Activated T-helper 17 cell treated with anti-CD3 and anti-CD28 coated beads, Interleukin-2, amount 50 U/mL, for 72 hours (primary cell): ENCODE measurements at places on chromosomes 3 and 15. TPM values are rescaled to one million over a fixed set of nuclear protein-coding genes. Genes with fewer than 3 reads are reported as not detected.

GRCh38 chr3:195207056-195207455, 63.9 kb downstream of the XXYLT1 start:
- peaks cover 11% of the 10 kb centered on the region for H3K4me1 ChIP-seq
- H3K4me3 ChIP-seq: no peak overlapping the region
- H3K27ac ChIP-seq: no peak overlapping the region
- no peak for ATAC-seq

- ATAC-seq: peak; percentile 44
- H3K36me3 ChIP-seq: no peaks in the 10 kb centered on the region
- H3K4me3 ChIP-seq: peak overlapping the region; percentile 18
- H3K4me1 ChIP-seq: peaks cover 6% of the 10 kb centered on the region
- peak overlapping the region; percentile 73 for H3K27ac ChIP-seq
Observed at GRCh38 chr3:133881492-133881891, 14.2 kb downstream of the RAB6B start.

GRCh38 chr3:192825216-192825615, 92.4 kb downstream of the MB21D2 start:
- no peaks in the 10 kb centered on the region for H3K27me3 ChIP-seq
- no peak overlapping the region for H3K27ac ChIP-seq
- ATAC-seq: no peak

DNA sequence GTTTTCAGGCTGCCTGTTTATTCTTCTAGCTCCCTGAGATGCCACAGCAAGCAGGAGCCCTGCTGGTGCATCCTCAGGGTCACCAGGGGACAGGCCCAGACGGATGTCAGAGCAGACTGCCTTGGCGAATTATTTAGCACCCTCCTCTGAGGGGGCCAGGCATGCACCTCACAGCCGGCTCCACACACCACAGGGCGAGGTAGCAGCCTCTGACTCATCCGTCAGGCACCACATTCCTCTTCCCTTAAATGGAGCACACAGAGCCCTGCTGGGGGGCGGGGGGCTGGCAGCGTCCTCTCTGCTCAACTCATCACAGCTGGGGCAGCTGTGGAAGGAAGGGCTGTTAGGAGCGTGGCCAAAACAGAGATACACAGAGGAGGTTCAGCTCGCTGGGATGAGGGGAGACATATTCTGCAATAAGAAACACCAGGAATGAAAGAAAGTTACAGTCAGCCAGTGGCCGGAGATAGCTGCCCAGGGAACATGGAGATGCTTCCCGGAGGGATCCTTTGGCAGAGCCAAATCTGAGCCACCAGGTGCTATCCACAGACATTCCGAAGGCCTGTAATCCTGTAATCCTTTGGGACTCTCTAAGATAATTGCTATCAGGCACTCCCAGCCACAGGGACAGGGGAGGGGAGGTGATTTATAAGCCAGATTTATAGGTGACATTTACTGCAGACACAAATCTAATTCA, 13.9 kb upstream of the PRICKLE2 start:
- no peak for ATAC-seq
- no peaks in the 10 kb centered on the region for H3K36me3 ChIP-seq
- no peak overlapping the region for H3K27ac ChIP-seq
- H3K4me3 ChIP-seq: no peak overlapping the region
- H3K4me1 ChIP-seq: no peaks in the 10 kb centered on the region

- H3K36me3 ChIP-seq: no peaks in the 10 kb centered on the region
- H3K27ac ChIP-seq: no peak overlapping the region
- no peaks in the 10 kb centered on the region for H3K4me1 ChIP-seq
- no peaks in the 10 kb centered on the region for H3K27me3 ChIP-seq
- ATAC-seq: no peak
Observed at GRCh38 chr3:177213801-177214535, 16.7 kb upstream of the TBL1XR1 start.

The TRH gene
- not detected for total RNA-seq

The STARD9 gene
- 9.5 TPM for total RNA-seq

DNA sequence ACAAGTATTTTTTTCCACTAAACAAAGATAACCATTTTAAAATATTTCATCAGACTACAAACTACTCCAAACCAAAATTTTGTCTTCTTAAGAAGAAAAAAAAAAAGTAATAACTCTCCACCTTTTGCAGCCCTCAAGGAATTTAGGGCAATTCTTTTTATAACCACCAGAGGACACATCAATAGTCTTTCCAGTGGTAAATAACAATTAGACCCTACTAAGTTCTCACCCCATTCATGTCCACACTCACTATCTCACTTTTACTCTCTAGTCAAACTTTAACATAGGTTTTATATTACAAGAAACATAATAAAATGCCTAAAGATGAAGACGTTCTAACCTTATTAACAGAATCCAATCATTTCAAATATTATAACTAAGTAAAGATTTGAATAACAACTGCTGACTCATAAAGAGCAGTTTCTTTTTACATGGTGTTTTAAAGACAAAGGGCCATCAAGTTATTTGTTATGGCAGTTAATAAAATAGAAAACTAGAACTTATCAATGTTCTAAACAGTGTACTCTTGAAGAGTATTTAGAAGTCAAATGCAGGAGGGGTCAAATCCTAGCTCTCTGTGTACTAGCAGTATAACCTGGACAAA, 33.0 kb downstream of the CCDC39 start:
- H3K36me3 ChIP-seq: no peaks in the 10 kb centered on the region
- no peak overlapping the region for H3K27ac ChIP-seq
- no peak overlapping the region for H3K4me3 ChIP-seq
- no peak for ATAC-seq
- no peaks in the 10 kb centered on the region for H3K4me1 ChIP-seq

The NT5DC2 gene
- total RNA-seq: 23.3 TPM

The TF gene
- 1.9 TPM for total RNA-seq

- H3K4me1 ChIP-seq: no peaks in the 10 kb centered on the region
- no peaks in the 10 kb centered on the region for H3K27me3 ChIP-seq
- H3K4me3 ChIP-seq: no peak overlapping the region
- ATAC-seq: no peak
- H3K27ac ChIP-seq: no peak overlapping the region
Observed at GRCh38 chr3:115986555-115987207, 363.4 kb downstream of the GAP43 start.

The RHOV gene
- 0.24 TPM for total RNA-seq

- peaks cover 3% of the 10 kb centered on the region for H3K27me3 ChIP-seq
- H3K27ac ChIP-seq: no peak overlapping the region
- no peak overlapping the region for H3K4me3 ChIP-seq
Observed at GRCh38 chr3:38960953-38961622, 90.7 kb downstream of the SCN11A start.

GRCh38 chr3:143433787-143434378, 314.3 kb downstream of the CHST2 start:
- no peak overlapping the region for H3K4me3 ChIP-seq
- H3K27ac ChIP-seq: no peak overlapping the region
- no peak for ATAC-seq
- H3K27me3 ChIP-seq: no peaks in the 10 kb centered on the region
- H3K36me3 ChIP-seq: no peaks in the 10 kb centered on the region

GRCh38 chr3:149832086-149832485, 19.1 kb downstream of the RNF13 start:
- no peaks in the 10 kb centered on the region for H3K4me1 ChIP-seq
- H3K27ac ChIP-seq: no peak overlapping the region
- H3K36me3 ChIP-seq: peaks cover 21% of the 10 kb centered on the region
- ATAC-seq: no peak
- H3K4me3 ChIP-seq: no peak overlapping the region

The DISP2 gene
- total RNA-seq: 1.6 TPM

DNA sequence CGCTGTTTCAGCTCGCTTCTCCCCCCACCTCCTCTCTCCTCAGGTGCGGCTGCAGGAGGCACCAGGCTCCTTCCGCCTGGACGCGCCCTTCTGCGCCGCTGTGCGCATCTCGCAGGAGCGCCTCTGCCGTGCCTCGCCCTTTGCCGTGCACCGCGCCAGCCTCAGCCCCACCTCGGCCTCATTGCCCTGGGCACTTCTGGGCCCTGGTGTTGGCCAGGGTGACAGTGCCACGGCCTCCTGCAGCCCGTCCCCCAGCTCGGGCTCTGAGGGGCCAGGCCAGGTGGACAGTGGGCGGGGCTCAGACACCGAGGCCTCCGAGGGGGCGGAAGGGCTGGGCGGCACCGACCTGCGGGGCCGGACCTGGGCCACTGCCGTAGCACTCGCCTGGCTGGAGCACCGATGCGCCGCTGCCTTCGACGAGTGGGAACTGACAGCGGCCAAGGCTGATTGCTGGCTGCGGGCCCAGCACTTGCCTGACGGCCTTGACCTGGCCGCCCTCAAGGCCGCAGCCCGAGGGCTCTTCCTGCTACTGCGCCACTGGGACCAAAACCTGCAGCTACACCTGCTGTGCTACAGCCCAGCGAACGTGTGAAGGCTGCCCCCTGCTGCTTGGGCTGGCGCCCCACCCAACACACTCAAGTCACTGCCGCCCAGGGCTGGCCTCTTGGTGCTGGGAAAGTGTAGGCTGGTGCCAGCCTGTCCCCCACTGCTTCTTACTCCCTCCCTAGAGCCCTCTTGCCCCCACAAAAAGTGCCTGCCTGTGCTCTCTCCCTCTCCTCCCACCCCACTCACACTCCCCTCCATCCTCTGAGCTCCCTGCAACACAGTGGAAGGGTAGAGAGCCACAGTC, 7.1 kb downstream of the ALG3 start:
- no peak for ATAC-seq
- no peak overlapping the region for H3K4me3 ChIP-seq
- peaks cover 43% of the 10 kb centered on the region for H3K36me3 ChIP-seq
- no peak overlapping the region for H3K27ac ChIP-seq

The GALNT15 gene
- not detected for total RNA-seq

The DNASE1L3 gene
- total RNA-seq: not detected

The ZNF502 gene
- total RNA-seq: 1.5 TPM

DNA sequence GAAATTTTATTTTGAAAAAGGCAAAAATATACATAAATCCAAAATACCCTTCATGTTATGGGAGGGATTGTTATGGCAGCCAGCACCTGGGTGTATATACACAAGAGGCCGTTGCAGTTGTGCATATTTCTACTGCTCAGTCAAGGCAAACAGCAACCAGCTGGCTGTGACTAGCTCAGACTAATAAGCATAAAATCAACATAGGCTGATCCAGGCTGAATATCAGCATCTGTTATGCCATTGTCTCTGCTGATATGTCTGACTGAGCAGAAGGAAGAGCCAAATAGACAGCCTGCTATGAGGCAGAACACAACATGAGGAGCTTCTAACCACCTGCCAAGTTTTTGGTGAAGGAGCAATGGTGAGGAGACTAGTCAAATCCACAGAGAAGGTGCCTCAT, 457.5 kb upstream of the ALCAM start:
- no peaks in the 10 kb centered on the region for H3K4me1 ChIP-seq
- H3K36me3 ChIP-seq: no peaks in the 10 kb centered on the region
- H3K4me3 ChIP-seq: no peak overlapping the region
- ATAC-seq: no peak

DNA sequence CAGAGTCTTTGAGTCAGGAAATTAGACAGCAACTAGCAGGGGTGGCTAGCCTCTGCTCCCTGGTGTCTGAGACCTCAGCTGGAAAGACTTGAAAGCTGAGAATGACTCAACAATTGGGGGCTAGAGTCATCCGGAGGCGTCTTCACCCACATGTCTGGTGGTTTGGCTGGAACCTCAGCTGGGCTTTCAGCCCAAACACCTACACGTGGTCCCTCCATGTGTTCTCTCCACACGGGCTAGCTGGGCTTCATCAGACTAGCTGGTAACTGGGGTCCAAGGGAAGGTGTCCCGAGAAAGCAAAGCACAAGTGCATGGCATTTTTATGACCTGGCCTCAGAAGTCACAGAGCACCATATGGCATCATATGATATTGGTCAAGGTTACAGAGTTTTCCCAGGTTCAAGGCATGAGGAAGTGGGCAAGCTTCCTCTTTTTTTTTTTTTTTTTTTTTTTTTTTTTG, 19.9 kb upstream of the ABHD2 start:
- H3K4me1 ChIP-seq: peaks cover 12% of the 10 kb centered on the region
- peak overlapping the region; percentile 83 for H3K27ac ChIP-seq
- peak; percentile 93 for ATAC-seq
- H3K4me3 ChIP-seq: peak overlapping the region; percentile 49

The STRIT1 gene
- total RNA-seq: not detected

DNA sequence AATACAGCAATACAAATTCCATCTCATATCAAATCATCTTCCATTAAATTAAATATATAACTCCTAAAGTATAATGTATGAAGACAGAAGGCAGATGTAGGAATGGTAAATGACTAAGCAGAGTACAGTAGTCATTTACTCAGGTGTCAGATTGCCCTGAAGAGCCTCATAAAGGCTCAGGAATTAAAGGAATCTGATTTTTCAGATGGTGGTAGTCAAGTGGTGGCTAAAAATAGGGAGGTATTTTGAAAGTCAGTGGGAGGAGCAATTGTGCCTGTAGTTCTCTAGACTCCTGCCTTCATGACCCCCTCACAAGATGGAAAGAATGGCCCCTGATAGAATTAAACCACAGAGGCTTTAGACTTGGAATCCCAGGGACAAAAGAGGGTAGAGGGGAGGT, 142.7 kb upstream of the SYNPR start:
- H3K36me3 ChIP-seq: no peaks in the 10 kb centered on the region
- H3K27ac ChIP-seq: no peak overlapping the region
- H3K4me1 ChIP-seq: no peaks in the 10 kb centered on the region
- no peak for ATAC-seq
- no peak overlapping the region for H3K4me3 ChIP-seq
- H3K27me3 ChIP-seq: no peaks in the 10 kb centered on the region

- no peak overlapping the region for H3K27ac ChIP-seq
- no peak for ATAC-seq
- peaks cover 5% of the 10 kb centered on the region for H3K4me1 ChIP-seq
- no peak overlapping the region for H3K4me3 ChIP-seq
Observed at GRCh38 chr3:51585197-51585596, 46.7 kb downstream of the RAD54L2 start.

- no peak for ATAC-seq
- H3K27me3 ChIP-seq: peaks cover 29% of the 10 kb centered on the region
- no peak overlapping the region for H3K4me3 ChIP-seq
- H3K27ac ChIP-seq: no peak overlapping the region
- no peaks in the 10 kb centered on the region for H3K36me3 ChIP-seq
- no peaks in the 10 kb centered on the region for H3K4me1 ChIP-seq
Observed at GRCh38 chr3:176796371-176796770, 400.9 kb downstream of the TBL1XR1 start.

- no peak for ATAC-seq
- H3K4me1 ChIP-seq: peaks cover 13% of the 10 kb centered on the region
- no peaks in the 10 kb centered on the region for H3K36me3 ChIP-seq
- peaks cover 18% of the 10 kb centered on the region for H3K27me3 ChIP-seq
- H3K27ac ChIP-seq: no peak overlapping the region
Observed at GRCh38 chr3:134255404-134255803, 4.7 kb upstream of the RYK start.

The RASL12 gene
- not detected for total RNA-seq

DNA sequence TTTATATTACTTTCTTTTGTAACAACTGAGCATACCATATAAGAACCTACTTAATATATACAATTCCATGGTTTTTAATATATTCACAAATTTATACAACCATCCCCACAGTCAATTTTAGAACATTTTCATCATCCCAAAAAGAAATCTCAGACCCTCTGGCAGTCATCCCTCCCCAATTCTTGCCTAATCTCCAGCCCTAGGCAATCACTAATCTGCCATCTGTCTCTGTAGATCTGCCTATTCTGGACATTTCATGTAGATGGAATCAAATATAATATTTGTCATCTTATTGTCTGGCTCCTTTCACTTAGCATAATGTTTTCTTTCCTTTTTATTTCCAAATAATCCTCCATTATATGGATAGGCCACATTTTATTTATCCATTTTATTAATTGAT, 92.5 kb downstream of the LARS2 start:
- H3K27me3 ChIP-seq: no peaks in the 10 kb centered on the region
- no peak for ATAC-seq
- no peak overlapping the region for H3K4me3 ChIP-seq
- no peak overlapping the region for H3K27ac ChIP-seq
- peaks cover 58% of the 10 kb centered on the region for H3K36me3 ChIP-seq
